CD14-positive monocyte (primary cell): ENCODE measurements at places on chromosomes 3 and 15. TPM values are rescaled to one million over a fixed set of nuclear protein-coding genes. Genes with fewer than 3 reads are reported as not detected.

DNA sequence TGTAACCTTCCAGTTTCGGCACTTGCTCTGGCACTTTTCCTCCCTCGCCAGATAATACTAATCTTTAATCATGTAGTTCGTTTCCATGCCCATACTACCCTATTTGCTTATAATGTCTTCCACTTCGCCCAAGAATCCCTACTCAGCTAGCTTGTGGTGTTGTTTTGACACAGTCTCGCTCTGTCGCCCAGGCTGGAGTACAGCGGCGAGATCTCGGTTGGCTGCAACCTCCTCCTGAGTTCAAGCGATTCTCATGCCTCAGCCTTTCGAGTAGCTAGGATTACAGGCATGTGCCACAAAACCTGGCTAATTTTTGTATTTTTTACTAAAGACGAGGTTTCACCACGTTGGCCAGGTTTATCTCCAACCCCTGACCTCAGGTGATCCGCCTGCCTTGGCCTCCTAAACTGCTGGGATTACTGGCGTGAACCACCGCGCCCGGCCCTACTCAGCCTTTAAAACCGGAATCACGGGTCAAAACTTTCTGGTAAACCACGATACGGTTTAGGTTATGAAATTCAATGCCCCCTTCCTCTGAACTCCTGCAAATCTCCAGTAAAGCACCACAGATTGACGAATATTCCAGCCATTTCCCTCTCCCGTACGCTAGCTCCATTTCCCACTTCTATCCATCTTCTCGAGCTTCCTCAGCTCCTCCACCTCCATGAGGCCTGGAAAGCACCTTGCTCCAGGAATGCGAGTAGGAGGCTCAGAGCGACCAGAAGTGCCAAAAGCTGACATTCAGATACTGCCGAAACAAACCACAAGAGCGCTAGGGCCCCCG lies 878 bp upstream of the RAD51 start:
- no peak for DNase-seq

GRCh38 chr3:12175137-12175593 lies 16.5 kb upstream of the TIMP4 start:
- DNase-seq: no peak

GRCh38 chr15:99248000-99248715 lies 1.2 kb downstream of the TTC23 start:
- peak; percentile 12 for DNase-seq

DNA sequence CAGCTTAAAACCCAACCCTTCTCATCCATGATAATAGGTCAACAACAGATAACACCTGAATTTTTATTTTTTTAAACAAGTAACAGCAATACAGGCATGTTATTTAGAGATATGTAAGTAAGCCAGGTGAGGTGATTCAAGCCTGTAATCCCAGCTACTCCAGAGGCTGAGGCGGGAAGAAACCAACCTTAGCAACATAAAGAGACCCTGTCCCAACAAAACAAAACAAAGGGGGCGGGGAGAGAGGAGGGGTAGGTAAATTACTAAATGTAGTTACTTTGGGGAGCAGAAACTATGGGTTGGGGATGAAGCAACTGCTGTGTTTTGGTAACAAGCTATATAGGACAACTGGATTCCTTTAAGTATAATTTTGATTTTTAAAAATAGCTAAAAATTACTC lies 47.0 kb downstream of the GNB4 start:
- DNase-seq: no peak

- no peak for DNase-seq
These were observed 2.7 kb upstream of the STARD5 start for GRCh38 chr15:81326466-81327212.

- DNase-seq: no peak
These were observed 103.6 kb downstream of the APBA2 start for GRCh38 chr15:28989239-28989830.

DNA sequence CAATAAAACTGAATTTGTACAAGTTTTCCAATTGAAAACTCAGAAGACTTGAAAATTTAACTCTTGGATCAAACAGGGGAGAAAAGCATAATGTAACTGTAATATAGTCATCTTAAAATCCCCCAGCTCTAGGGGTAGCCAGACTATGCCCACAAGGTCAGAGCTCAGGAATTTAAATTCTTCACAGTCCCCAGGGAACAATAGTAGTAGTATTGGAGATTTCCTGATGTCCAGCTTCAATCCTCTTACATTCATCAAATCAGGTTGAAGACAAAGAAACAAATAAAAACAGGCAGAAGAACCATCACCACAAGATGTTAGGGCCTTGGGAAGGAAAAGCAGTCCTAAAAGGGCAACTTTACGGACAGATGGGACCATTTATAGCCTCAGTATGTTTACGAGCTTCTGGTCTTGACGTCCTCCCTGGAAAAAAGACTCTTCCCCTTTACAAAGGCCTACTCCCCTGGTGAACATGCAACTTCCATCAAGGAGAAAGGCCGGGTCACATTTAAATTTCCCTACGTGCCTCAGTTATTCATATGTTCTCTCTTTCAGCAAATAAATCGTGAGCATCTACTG lies 96.8 kb downstream of the PLCH1 start:
- DNase-seq: no peak

GRCh38 chr3:87855616-87856015 lies 203.2 kb downstream of the CGGBP1 start:
- DNase-seq: no peak

- DNase-seq: no peak
These were observed 393.7 kb upstream of the C2CD4B start for GRCh38 chr15:62558640-62559380.

LYZL4 gene
- polyA plus RNA-seq: not detected in 2 replicates

PIERCE2 gene
- 1.3 TPM for polyA plus RNA-seq

HYAL1 gene
- 0.52 and 0.57 TPM in 2 replicates for polyA plus RNA-seq

EFCC1 gene
- polyA plus RNA-seq: 0.11 TPM

LMOD3 gene
- not detected for polyA plus RNA-seq

SEC22C gene
- polyA plus RNA-seq: 27.4 TPM

OXNAD1 gene
- 5.1 TPM for polyA plus RNA-seq
